ENCODE measurements at places on chromosomes 11 and 22.

- DNase-seq, result no peak
Measured at GRCh38 chr11:102276783-102277182, 40.5 kb upstream of the BIRC3 start.

DNA sequence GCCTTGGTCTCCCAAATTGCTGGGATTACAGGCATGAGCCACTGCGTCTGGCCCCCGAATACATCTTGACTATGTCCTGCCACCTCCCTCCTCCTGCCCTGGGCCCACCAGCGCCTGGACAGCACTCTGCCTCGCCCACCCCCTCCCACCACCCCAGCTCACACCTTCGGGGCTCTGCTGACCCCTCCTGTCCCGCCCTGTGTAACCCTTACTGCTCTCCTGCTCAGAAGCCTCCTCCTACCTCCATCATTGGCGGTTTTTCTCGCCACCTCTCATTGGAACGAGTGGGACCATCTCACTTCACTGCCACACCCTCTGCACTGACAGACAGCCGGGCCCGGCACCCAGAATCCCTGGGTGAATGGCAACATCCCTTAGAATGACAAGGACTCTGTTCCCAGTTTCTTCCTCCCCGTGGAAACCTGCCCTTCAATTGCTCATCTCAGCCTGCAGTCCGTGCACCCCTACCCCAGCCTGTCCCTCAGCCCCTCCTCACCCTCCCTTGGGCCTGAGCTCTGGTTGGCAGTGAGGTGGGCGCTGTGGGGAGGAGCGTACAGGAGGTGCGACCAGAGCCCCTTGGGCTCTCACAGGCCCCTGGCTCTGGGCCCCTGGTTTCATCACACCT is 32.2 kb downstream of the LRRC74B start:
- no peak for DNase-seq

DNA sequence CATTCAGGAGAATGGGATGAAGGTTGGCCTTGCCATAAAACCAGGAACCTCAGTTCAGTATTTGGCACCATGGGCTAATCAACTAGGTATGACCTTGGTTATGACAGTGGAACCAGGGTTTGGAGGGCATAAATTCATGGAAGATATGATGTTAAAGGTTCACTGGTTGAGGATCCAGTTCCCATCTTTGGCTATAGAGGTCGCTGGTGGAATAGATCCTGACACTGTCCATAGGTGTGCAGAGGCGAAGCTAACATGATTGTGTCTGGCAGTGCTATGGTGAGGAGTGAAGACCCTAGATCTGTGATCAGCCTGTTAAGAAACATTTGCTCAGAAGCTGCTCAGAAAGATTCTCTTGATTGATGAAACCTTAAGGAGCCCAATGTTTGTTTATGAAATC is 5.7 kb downstream of the NF2 start:
- no peak for DNase-seq

GRCh38 chr11:10544491-10545465 is 3.8 kb upstream of the RNF141 start:
- DNase-seq, result no peak

- DNase-seq, result no peak
Measured at GRCh38 chr22:30294830-30295229, 5.5 kb upstream of the CASTOR1 start.

GRCh38 chr11:118870396-118871343 is 13.0 kb upstream of the CXCR5 start:
- no peak for DNase-seq

GRCh38 chr11:68621826-68622225 is 62.5 kb upstream of the GAL start:
- DNase-seq, result no peak

DNA sequence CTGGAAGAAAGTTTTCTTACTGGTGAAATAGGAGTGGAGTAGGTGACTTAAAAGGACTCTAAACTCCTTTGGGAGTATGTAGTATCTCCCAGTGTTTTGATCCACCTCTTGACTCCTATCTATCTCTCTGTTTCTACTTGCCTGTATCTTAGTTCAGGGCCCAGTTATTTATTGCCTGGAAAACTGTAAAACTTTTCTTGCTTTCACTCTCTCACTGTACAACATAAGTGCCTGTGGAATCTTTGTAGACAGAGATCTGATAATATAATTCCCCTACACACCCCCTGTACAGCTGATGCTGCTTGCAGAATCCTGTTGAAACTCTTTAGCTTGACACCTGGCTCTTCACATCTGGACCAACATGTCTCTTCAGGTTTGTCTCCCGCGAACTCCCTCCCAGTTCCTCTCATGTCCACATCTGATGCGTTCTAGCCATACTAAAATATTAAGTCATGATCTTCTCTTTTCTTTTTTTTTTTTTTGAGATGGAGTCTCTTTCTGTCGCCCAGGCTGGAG is 26.5 kb upstream of the SESN3 start:
- no peak for DNase-seq

GRCh38 chr22:44391481-44392445 is 79.0 kb upstream of the SHISAL1 start:
- no peak for DNase-seq

- no peak for DNase-seq
Measured at GRCh38 chr11:47514825-47515647, 37.9 kb downstream of the CELF1 start.

Measured in activated CD4-positive, CD25-positive, alpha-beta regulatory T cell treated with anti-CD3 and anti-CD28 coated beads, Interleukin-2, amount 50 U/mL, for 72 hours (primary cell).